Cortex of kidney (tissue), 1 donor: ENCODE measurements at places on chromosomes 13 and 19.

DNA sequence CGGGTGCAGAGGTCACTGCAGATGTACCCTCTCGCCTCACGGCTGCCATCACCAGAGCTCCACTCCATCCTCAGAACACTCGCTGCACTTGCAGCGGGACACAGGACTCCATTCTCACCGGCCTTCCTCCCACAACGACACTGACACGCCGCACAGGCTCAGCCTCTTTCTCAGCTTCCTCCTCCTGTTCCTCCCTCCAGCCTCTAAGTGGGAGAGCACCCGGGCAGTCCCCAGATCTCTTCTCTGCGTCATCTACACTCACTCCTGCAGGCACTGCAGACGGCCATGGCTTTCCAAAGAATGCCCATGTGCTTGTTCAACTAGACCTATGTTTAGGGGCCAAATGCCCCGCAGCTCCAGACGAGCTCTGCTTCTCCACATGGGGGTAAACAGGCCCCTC lies 14.3 kb upstream of the FKRP start:
- DNase-seq = no peak

GRCh38 chr13:99980824-99981734 lies 505 bp upstream of the ZIC2 start:
- DNase-seq = no peak

GRCh38 chr19:51789061-51789795 lies 5.7 kb upstream of the FPR3 start:
- DNase-seq = no peak

- no peak for DNase-seq
Measured at GRCh38 chr13:96308568-96308967, 218.7 kb downstream of the HS6ST3 start.

DNA sequence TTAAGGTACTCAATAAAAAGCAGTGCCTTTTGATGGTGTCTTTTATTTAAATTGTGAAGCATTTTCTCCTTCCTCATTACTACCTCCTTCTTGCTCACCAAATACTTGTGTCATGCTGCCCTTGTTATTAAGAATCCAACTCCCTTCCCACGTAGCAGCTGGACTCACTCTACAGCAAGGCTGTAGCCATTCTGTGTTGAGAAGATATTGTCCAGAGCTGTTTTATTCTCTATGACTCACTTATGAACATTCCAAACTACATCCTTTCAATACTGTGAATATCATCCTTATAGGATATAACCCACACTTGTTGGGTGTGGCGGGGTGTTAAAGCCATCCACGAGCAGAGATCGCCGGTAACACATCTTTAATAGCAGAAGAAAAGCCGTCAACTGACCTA lies 1671.5 kb upstream of the SLC10A2 start:
- DNase-seq = no peak

DNA sequence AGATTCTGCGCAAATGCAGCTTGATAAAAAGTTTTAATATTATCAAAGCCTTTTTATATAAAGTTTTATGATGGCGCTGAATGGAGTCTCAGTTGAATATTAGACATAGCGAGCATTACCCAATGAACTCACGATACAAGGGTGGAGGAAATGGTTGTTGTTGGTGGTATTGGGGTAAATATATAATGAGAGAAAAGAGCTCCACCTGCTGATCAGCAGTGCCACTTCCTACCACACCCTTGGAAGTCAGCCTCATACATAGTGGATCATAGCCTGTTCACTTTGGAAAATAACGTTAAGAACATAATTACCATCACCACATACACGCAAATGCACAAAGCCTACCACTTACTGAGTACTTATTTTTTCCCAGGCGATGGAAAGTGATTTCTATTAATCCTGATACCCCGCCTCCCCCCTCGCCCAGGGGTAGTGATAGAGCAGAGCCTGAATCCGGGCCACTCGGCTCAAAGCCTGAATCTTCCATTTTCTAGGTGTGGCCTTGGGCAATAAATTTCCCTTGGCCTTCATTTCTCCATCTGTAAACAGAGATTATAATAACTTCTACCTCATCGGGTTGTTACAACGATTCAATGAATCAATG lies 358.3 kb downstream of the KLF5 start:
- no peak for DNase-seq

GRCh38 chr19:12886969-12887747 lies at the start of gene KLF1:
TSS of gene KLF1 (minus strand) at chr19:12887201. CDS start at chr19:12887140, 61 bp downstream.
- no peak for DNase-seq

DNA sequence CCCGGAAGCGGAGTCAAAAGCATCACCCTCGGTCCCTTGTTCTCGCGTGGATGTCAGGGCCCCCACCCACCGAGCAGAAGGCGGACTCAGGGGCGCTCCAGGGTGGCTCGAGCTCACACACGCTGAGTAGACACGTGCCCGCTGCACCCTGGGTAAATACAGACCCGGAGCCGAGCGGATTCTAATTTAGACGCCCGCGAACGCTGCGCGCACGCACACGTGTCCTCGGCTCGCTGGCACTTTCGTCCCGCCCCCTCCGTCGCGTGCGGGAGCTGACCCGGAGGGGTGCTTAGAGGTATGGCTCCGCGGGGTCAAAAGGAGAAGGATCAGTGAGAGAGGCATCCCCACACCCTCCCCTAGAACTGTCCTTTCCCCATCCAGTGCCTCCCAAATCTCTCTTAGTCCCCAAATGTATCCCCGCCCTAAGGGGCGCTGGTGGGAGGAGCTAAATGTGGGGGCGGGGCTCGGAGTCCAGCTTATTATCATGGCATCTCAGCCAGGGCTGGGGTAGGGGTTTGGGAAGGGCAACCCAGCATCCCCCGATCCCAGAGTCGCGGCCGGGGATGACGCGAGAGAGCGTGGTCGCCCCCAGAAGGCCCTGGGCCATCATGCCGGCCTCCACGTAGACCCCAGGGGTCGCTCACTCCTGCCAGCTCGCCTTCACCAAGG lies 451 bp upstream of the ICAM5 start:
- DNase-seq = no peak

DNA sequence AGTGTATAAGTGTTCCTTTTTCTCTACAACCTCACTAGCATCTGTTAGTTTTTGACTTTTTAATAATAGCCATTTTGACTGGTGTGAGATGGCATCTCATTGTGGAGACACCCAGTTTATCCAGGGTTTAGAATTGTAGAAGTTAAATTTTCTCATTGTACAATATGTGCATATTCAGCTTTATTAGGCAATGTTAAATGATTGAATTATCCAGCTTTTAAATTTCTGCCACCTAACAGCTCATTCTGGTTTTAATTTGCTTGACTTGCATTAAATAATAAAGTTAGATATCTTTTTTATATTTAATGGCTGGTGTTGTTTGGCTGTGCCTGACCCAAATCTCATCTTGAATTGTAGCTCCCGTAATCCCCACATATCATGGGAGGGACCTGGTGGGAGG lies 46.7 kb upstream of the ZNF30 start:
- DNase-seq = no peak

DNA sequence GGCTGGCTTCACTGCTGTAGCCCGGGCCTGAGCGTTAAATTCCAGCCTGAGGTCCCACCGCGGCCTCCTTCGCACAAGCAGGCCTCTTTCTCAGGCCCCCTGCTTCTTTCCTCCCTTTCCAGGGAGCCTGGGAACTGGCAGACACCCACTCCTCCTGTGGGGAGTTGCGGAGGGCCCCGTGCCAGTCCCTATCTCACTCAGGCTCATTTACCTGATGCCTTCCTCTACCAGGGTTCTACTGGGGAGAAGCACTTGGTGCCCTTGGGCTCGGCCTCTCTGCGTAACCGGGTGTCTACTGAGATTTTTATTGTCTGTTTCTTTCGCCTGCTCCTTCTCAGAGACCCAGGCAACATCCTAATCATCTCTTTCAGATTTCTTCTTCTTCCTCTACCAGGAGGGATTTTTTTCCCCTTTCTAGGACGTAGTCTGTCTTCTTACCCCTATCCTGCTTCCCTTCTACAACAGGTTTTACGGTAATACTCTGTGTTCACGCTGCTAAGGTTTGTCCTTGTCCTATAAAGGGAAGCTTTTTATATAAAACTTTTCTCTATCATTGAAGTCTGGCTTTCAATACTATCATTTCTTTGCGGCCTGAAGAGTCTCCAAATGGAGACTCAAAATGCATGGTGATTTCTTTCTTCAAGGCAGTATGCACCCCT lies 135.4 kb upstream of the GPR12 start:
- no peak for DNase-seq
